ENCODE measurements at places on chromosomes 7 and 10. TPM values are rescaled to one million over a fixed set of nuclear protein-coding genes. Genes with fewer than 3 reads are reported as not detected.

The IFIT5 gene
- 15.4 TPM for total RNA-seq

The MRLN gene
- total RNA-seq, result not detected

The GPR26 gene
- total RNA-seq, result 0.11 TPM

The MRPS24 gene
- total RNA-seq, result 373 TPM

The KCNMA1 gene
- 32.8 TPM for total RNA-seq

The PAPOLB gene
- total RNA-seq, result not detected

The BTAF1 gene
- total RNA-seq, result 16.4 TPM

The OR9A4 gene
- not detected for total RNA-seq

The MMD2 gene
- total RNA-seq, result not detected

The PNLIPRP3 gene
- 0.17 TPM for total RNA-seq

The RAB19 gene
- not detected for total RNA-seq

The IGF2BP3 gene
- 349 TPM for total RNA-seq

The CALHM1 gene
- total RNA-seq, result not detected

The GNAT3 gene
- not detected for total RNA-seq

The RPEL1 gene
- 0.06 TPM for total RNA-seq

The BTBD16 gene
- total RNA-seq, result not detected

The FOXI2 gene
- total RNA-seq, result not detected

The ELOVL3 gene
- total RNA-seq, result not detected

The CALML3 gene
- not detected for total RNA-seq

The LRRC61 gene
- 9.7 TPM for total RNA-seq

The MKX gene
- total RNA-seq, result 0.39 TPM

The C10orf67 gene
- total RNA-seq, result not detected

The ADIRF gene
- not detected for total RNA-seq

The NKX1-2 gene
- not detected for total RNA-seq

The FZD8 gene
- total RNA-seq, result 10.5 TPM

The BTRC gene
- total RNA-seq, result 8.2 TPM

The HABP2 gene
- not detected for total RNA-seq

The CDNF gene
- not detected for total RNA-seq

The H2BK1 gene
- total RNA-seq, result not detected

The ZEB1 gene
- 11.3 TPM for total RNA-seq

The SCD gene
- 46.5 TPM for total RNA-seq

The OGDHL gene
- 1.5 TPM for total RNA-seq

The FKBP6 gene
- under 0.01 TPM for total RNA-seq

The DBF4 gene
- total RNA-seq, result 87.8 TPM

The AKR1C8 gene
- total RNA-seq, result not detected

The SPDYE2 gene
- not detected for total RNA-seq

The TMEM225B gene
- total RNA-seq, result not detected

The TMEM270 gene
- 1.5 TPM for total RNA-seq

The LLCFC1 gene
- total RNA-seq, result not detected

The TBX20 gene
- total RNA-seq, result 1.9 TPM
